ENCODE measurements at places on chromosomes 16 and 17.
A peak's percentile ranks its signal among the peaks of the same experiment; 100 is the strongest.

DNA sequence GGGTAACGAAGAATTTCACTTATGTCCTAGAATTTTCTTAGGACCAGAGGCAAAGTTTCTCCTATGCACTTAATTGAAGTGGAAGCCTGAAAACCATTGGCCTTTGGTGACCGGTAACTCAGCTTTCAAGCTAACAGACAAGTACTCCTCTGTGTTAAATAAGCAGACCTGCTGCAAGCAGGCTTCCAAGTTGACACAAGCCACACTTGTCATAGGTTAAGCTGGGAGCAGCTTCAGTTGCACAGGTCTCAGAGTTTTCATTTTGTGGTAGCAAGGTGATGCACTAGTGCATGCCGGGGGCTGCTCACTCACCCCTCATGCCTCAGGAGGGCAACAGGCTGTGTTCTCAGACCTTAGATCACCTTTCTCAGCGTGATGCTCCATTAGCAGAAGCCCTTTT is 399.9 kb downstream of the UTP18 start:
- no peak for DNase-seq

DNA sequence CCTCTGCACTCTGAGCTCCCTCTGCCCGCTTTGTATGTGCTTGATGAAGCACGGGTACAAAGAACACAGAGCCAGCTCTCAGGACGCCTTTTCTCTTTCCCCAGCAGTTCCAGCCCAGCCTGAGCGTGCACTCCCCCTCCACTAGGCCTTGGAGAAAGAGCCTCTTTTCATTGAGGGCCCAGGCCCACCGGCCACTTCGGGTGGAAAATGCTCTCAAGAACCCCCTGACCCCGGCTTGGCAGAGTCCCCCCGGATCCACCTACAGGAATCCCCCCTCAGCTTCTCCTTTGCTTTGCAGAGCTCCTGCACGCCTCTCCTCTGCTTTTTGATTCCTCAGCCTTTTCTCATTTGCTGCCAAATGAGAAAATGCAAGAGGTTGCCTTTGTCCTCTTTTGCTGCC is 30.2 kb downstream of the MRC2 start:
- DNase-seq: no peak

DNA sequence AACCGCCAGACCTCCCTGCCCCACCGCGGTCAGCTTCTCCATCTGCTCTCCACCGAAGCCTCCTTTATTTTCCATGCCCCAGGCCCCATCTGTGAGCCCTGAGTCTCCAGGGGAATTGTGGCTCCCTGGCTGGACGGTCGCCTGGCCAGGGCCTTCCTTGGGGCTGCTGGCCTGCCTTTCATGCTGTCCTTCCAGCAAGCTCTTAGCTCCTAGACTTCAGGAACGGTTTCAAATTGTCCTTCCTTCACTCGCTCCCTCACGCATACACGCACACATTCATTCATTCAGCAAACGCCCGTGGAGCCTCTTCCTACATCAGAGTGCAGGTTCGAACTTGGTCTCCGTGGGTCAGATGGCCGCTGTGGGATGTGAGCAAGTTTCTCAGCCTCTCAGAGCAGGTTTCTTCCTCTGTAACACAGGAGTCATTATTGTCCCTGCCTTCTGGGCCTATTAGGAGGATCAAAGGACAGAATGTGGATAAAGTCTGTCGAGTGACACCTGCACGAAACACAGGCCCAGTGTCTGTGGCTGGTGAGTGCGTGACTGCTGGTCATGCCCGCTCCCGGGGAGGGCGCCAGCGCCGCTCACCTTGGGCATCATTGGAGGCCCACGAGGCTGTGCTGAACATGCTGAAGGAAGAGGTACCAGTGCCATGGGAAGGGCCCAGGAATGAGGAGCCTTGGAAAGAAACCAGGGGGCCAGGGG is 18.7 kb upstream of the GSE1 start:
- DNase-seq: no peak

- DNase-seq: no peak
Observed at GRCh38 chr16:69036399-69037091, 68.9 kb upstream of the HAS3 start.

- DNase-seq: peak; percentile 87
Observed at GRCh38 chr17:42819939-42820535, 4.0 kb downstream of the BECN1 start.

DNA sequence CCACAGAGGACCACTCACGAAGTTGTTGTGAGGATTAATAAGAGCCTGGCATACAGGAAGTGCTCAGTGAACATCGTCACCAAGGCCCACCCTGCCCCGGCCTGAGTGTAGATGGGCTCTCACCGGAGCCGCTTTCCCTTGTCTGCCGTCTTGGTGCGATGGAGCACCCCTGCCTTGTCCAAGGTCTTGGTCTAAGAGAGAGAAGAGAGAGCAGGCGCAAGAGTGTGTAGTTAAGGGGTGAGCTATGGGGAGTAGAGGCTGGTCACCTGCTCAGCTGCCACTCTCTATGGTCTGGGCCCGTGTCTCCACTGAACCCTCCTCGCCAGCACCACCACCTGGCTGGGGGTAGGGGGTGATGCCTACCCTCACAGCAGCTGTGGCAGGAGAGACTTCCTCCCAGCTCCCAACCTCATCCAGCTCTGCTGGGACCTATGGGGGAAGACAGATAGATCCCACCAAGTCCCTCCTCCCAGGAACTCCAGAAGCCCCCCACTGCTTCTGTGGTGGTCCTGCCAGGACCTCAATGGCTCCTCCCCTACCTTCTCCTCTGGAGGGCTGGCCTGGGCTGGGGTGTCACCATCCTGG is 28.7 kb downstream of the ARHGAP27 start:
- DNase-seq: no peak
